Stimulated activated CD4-positive, alpha-beta T cell treated with anti-CD3 and anti-CD28 coated beads, Interleukin-2, amount 100 ng/mL, for 24 hours (primary cell): ENCODE measurements at places on chromosomes 6 and 20.

DNA sequence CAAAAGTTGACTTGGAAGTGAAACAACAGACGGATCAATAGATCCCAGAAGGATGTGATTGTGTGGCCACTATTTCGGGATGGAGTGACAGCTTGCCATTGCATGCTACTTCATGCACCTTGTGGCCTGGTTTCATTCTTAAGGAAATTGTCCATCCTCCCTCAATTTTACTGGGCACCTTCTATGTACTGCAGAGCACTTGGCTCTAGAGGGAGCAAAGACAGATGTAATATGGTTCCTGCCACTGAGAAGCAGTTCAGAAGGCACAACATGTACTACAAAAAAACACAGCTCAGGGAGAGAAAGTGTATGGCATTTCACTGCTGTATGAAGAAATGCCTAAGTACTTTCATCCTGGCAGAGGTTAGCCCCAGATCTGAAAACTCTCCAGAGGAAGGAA, 91.9 kb downstream of the FOXA2 start:
- no peak for DNase-seq

GRCh38 chr20:1381753-1382591, 10.9 kb downstream of the FKBP1A start:
- DNase-seq: no peak

GRCh38 chr6:128655978-128656498, 135.6 kb upstream of the PTPRK start:
- DNase-seq: peak; percentile 24

- no peak for DNase-seq
These were observed 17.9 kb upstream of the ZBTB2 start for GRCh38 chr6:151409260-151409659.

DNA sequence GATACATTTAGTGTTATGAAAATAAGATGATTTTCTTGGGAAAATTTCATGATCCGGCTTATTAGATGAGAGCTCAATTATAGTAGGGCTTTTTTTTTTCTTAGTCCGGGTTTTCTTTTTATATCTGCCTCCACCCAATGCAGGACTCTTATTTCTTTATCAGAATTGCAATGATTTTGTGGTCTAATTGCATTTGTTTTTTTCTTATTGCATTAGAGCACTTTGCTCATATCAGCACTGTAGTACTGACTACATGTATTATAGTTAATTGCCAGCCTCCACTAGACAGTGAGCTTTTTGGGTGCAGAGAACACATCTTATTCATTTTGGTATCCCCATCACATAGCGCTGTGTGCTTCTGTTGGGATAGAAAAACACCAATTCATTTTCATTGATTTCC, 50.0 kb downstream of the FBXO5 start:
- no peak for DNase-seq

DNA sequence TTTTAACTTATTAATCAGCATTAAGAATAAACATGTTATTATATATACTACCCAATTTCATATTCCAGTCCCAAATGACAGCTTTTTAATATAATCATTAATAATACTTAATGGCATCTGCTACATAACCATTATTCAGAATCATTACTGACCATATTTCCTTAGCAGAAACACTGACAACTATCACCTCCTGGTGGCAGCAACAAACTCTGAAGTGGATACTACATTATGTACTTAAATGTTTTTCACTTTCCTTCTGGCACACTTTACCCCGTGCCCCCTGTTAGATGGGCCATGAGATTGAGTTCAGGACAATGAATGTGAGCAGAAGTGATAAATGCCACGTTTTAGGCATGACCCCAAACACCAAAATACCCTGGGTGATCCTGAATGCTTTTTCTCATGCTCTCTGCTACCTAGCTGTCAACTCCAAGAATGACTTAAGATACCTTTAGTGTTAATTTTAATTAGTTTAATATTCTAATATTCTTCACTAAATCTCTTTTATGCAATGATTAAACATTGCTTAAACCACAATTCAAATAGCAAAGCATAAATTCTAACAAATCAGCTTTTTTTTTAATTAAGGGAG, 77.1 kb downstream of the LMBRD1 start:
- no peak for DNase-seq

- peak; percentile 8 for DNase-seq
These were observed 66.3 kb downstream of the SLX4IP start for GRCh38 chr20:10501402-10501801.
